ENCODE measurements at places on chromosomes 3 and 15. TPM values are rescaled to one million over a fixed set of nuclear protein-coding genes. Genes with fewer than 3 reads are reported as not detected.

Gene CLDN16
- 30.2 TPM for total RNA-seq

Gene ITIH4
- not detected for total RNA-seq

Gene IDH2
- total RNA-seq = 160 TPM

Gene EBLN2
- total RNA-seq = 5.7 TPM

Gene NUP210
- 3.6 TPM for total RNA-seq

Gene SLTM
- 37.5 TPM for total RNA-seq

Gene GOLGA6L7
- not detected for total RNA-seq

Gene CCDC9B
- 165 TPM for total RNA-seq

Gene ZDHHC3
- 81.4 TPM for total RNA-seq

Gene GJD2
- total RNA-seq = not detected

Gene ZMAT3
- 96.9 TPM for total RNA-seq

Gene GPR62
- not detected for total RNA-seq

Gene PLIN1
- total RNA-seq = not detected

Gene ROBO2
- total RNA-seq = 1.1 TPM

Gene HSPBAP1
- 2.4 TPM for total RNA-seq

Gene ESYT3
- 1.2 TPM for total RNA-seq

Gene KBTBD13
- total RNA-seq = not detected

Gene CTXND1
- not detected for total RNA-seq

Gene CHRFAM7A
- 4.7 TPM for total RNA-seq

Gene TPM1
- total RNA-seq = 1,733 TPM

Gene SERINC4
- total RNA-seq = 0.05 TPM

Gene HDC
- not detected for total RNA-seq

Gene SEMA6D
- 7.1 TPM for total RNA-seq

Gene MINAR1
- 0.17 TPM for total RNA-seq

Gene BFSP2
- total RNA-seq = not detected

Gene GNAT1
- total RNA-seq = 0.05 TPM

Gene MLF1
- total RNA-seq = 31.4 TPM

Gene MED12L
- total RNA-seq = 0.30 TPM

Gene ISG20
- total RNA-seq = 9.4 TPM
